ENCODE measurements at places on chromosomes 13 and 19.

- no peak for DNase-seq
These were observed 518.6 kb downstream of the SLITRK5 start for GRCh38 chr13:88189728-88190127.

DNA sequence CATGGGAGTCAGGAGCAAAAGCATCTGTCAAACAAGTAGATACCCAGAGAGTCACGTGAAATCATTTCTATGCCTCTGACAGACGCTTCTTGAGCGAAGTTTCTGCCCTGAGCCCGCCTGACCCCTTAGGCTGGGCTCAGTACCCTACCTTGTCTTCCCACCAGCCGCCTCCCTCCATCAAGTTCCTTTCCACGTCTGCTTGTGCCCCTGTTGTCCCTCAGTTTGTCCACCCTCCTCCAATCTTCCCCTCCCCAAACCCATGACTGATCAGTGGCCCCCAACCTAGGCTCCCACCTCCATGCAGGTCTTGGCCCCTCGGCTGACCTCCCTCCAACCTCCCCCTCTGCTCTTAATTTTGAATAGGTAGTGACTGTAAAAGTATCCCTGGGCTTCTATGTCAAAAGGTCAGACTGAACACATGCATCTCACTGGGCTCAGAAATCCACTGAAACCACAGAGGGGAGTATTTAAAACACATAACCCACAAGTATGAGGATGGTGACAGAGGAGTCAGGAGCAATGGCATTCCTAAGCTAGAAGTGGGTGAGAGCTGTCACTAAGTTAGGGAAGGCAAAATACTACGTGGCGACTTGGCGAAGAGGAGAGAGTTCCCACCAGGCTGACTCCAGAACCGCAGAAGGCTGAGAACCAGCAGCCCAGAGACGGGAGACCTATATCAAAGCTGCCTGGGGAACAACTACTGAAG is 1.7 kb upstream of the ZNF446 start:
- peak; percentile 67 for DNase-seq

- DNase-seq: no peak
These were observed 130.9 kb downstream of the DIAPH3 start for GRCh38 chr13:60032851-60033250.

GRCh38 chr13:99347911-99348451 is 40.8 kb upstream of the GPR183 start:
- no peak for DNase-seq

DNA sequence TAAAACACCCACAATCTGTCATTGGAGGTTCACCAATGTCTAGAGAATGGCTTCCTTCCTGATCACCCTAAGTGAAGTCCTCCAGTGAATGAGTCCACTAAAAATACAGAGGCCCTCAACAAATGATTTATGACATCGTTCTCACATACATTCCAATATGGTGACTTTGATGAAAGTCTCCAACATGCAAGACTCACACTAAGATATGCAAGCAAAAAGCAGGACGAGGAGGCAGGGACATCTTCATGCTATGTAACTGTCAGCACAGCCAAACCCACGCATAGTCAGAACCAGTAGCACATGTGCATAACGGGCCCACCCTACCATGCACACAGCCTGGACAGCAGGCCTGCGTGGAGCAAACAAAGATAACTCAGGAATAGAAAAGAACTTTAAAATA is 16.6 kb upstream of the LSM14A start:
- DNase-seq: peak; percentile 78

DNA sequence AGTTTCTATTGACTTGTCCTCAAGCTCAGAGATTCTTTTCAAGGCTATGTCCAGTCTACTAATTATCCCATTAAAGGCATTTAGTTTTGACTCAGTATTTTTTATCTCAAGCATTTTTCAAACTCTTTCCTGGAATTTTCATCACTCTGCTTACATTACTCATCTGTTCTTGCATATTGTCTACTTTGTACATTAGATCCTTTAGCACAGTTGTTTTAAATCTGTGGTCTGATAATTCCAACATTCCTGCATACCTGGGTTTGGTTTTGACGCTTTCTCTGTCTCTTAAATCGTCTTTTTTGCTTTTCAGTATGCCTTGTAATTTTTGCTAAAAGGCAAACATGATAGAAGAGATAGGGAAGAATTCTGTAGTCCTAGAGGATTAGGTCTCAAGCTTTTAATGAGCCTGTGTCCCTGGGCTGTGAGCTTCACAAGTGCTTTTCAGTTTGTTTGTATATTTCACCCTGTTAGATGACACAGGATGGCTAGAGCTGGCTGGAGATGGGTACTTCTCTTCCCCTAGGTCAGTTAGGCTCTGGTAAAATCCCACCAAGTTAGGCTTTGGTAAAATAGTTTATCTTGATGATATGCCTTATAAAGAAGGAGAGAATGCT is 46.1 kb upstream of the GPC6 start:
- DNase-seq: peak; percentile 64

GRCh38 chr13:20738616-20739015 is 35.1 kb downstream of the IL17D start:
- DNase-seq: no peak

DNA sequence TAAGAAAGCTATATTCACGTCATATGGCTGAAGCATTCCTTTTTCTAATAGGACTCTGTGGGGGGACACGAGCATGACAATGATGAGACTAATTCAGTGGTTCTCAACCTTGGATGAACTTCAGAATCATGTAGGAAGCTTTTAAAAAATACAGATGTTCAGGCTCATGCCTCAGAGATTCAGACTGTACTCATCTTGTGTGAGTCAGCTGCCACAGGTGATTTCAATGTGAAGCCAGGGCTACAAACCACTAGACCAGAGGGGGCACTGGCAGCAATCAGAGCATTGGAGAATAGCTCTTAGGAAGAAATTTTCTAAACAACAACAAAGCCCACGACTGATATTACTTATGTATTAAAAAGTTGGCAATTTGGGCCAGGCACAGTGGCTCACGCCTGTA is 91.7 kb downstream of the SERP2 start:
- DNase-seq: peak; percentile 15

DNA sequence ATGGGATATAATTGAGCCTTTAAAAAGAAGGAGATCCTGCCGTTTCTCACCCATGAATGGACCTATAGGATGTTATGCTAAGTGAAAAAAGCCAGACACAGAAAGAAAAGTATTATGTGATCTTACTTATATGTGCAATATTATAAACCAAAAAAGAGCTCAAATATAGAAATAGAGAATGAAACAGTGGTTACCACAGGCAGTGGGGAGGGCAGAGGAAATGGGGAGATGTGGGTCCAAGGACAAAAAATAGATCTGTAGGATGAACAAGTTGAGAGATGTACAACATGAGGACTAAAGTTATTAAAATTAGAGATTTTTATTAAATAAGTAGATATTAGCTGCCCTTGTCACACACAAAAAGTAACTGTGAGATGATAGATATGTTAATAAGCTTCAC is 29.1 kb downstream of the TDRD3 start:
- DNase-seq: no peak

GRCh38 chr13:95352486-95352885 is 51.2 kb upstream of the ABCC4 start:
- DNase-seq: no peak

- DNase-seq: no peak
These were observed at the start of gene PRKCG for GRCh38 chr19:53881482-53882390. Gene PRKCG, plus strand, starts transcription at chr19:53882197. Its CDS starts 298 bp downstream, at chr19:53882495.

- no peak for DNase-seq
These were observed 274.7 kb upstream of the SOX21 start for GRCh38 chr13:94987081-94987480.

- DNase-seq: no peak
These were observed 20.7 kb downstream of the IZUMO4 start for GRCh38 chr19:2117215-2117960.

DNA sequence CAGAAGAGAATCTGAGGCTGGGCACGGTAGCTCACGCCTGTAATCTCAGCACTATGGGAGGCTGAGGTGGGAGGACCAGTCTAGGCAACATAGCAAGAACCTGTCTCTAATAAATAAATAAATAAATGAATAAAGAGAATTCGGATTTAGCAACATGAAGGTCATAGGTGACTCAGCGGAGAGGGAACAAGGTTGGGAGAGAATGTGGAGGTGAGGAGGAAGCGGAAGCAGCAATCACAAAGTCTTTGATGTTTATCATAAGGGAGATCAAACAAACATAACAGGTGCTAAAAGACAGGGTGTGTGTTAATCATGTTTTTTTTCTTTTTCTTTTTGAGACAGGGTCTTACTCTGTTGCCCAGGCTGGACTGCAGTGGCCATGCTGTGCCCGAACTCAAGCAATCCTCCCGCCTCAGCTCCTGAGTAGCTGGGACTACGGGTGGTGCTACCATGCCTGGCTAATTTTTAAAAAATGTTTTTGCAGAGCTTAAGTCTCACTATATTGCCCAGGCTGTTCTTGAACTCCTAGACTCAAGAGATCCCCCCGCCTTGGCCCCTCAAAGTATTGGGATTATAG is 16.3 kb downstream of the PBX4 start:
- no peak for DNase-seq

- DNase-seq: peak; percentile 9
These were observed 113.7 kb downstream of the VWA8 start for GRCh38 chr13:41847216-41847615.

DNA sequence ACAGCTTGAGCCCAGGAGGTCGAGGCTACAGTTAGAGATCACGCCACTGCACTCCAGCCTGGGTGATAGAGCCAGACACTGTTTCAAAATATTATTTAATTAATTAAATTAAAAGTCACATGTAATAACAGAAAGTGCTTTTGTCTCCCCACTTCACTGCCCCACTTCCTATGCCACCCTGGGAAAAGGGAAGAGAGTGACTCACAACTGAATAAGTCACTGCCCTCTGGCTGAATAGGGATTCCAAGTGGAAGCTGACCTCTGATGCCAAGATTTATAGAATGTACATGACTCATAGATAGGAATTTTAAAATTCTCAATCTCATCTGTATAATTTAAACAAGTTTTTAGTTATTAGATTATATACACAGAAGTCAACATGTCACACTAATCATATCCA is 22.2 kb upstream of the ERVV-1 start:
- peak; percentile 91 for DNase-seq

DNA sequence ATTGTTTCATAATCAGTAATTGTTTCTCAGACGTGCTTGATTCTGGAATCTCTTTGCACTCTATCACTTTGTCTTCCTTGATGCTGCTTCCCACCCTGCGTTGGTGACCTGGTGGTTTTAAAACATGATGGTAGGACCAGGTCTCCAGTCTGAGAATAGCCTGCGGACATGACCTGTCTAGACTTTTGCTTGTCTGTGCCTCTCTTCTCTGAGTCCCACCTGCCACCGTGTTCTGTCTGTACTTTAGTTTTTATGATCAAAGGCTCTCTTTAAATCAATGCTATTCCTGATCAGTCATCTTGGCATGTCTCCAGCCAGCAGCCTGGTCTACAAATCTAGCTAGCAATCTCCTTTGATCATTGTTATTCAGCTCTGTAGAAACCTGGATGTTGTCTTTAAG is 933.9 kb downstream of the DIAPH3 start:
- DNase-seq: no peak

Measured in fibroblast of skin of back (primary cell).